ENCODE measurements at places on chromosomes 1 and 21. TPM values are rescaled to one million over a fixed set of nuclear protein-coding genes. Genes with fewer than 3 reads are reported as not detected.

DNA sequence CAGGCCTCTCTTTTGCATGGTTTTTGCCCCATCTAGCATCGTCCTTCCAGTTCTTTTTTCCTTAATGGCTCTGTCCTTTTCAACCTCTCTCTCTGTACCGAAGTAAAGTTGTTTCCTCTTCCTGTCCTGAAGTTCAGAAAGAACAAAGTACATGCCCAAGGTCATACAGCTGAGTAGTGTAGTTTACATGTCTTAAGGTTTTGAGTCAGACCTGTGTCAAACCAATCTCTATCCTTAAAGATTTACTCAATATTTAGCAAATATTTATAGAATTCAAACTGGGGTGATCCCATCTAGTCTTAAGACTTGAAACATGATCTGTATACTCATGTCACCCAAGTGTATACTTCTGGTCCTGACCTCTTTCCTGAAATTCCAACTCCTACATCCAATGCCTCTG lies 118.7 kb upstream of the SGIP1 start:
- H3K4me3 ChIP-seq = no peak overlapping the region
- H3K27me3 ChIP-seq = no peaks in the 10 kb centered on the region
- no peaks in the 10 kb centered on the region for H3K36me3 ChIP-seq
- no peak overlapping the region for H3K27ac ChIP-seq
- DNase-seq = no peak

DNA sequence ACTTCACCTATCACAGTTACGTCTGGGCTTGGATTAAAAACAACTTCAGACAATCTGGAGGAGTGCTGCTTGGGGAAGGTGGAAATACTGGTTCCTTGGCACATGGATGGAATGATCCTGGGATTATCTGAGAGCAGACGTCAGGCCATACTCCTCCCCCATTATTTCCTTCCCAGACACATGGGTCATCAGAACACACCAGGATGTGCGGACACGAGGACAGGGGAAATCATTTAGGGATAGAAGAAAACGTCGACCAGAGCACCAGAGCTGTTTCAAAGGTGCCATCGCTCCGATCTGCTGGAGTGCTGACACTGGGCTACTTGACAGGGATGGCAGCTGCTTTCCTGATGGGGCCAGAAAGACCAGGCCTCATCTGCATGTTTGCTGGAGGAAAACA lies 31.8 kb upstream of the ANGPTL7 start:
- H3K4me1 ChIP-seq = no peaks in the 10 kb centered on the region
- H3K4me3 ChIP-seq = no peak overlapping the region
- H3K27ac ChIP-seq = no peak overlapping the region
- no peak for DNase-seq

DNA sequence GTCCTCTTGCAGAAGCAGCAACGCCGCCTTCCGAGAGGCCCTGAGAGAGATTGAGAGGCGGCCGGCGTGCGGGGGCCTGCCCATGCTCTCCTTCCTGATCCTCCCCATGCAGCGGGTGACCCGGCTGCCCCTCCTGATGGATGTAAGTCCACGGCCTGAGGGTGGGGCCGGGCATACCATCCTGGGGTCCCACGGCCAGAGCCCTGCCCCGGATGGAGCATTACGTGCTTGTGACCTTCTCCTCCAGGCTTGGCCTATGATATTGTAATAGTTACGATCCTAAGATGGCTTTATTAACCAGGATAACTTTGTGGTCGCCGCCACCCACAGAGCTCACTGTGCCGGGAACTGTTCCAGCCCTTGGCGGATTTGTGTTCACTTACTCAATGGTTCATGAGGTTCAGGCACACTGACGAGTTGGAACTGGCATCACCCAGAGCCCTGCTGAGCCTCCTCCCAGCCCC lies 18.9 kb downstream of the ARHGEF16 start:
- no peak overlapping the region for H3K27ac ChIP-seq
- H3K27me3 ChIP-seq = no peaks in the 10 kb centered on the region
- H3K4me3 ChIP-seq = no peak overlapping the region
- DNase-seq = no peak
- H3K4me1 ChIP-seq = no peaks in the 10 kb centered on the region
- no peaks in the 10 kb centered on the region for H3K36me3 ChIP-seq

GRCh38 chr1:38929476-38929875 lies 12.2 kb downstream of the RHBDL2 start:
- H3K4me1 ChIP-seq = peaks cover 3% of the 10 kb centered on the region
- no peak for DNase-seq
- no peak overlapping the region for H3K4me3 ChIP-seq
- H3K36me3 ChIP-seq = no peaks in the 10 kb centered on the region
- H3K27me3 ChIP-seq = no peaks in the 10 kb centered on the region
- no peak overlapping the region for H3K27ac ChIP-seq

- no peak overlapping the region for H3K27ac ChIP-seq
- no peaks in the 10 kb centered on the region for H3K36me3 ChIP-seq
- DNase-seq = no peak
- peaks cover 41% of the 10 kb centered on the region for H3K4me1 ChIP-seq
- H3K27me3 ChIP-seq = peaks cover 15% of the 10 kb centered on the region
Observed at GRCh38 chr1:155126556-155127104, 1.0 kb upstream of the EFNA1 start.

DNA sequence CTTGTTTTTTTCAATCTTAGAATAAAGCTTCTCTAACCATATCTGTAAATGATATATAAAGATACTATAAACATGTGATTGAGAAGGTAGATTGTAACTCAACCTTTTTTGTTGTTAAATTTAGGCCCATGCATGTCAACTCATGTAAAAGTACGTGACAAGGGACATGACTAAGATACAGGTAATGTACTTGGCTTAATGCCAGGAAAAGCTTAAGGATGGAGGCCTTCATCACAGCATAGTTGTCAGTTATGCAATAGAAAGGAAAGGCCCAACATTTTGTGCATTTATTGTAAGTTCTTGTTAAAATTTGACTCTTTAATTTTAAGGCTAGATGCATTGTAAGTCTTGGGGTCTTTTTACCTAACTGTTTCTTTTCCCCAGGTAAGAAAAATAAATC lies 305.1 kb downstream of the LTN1 start:
- H3K27me3 ChIP-seq = no peaks in the 10 kb centered on the region
- H3K36me3 ChIP-seq = no peaks in the 10 kb centered on the region
- H3K4me3 ChIP-seq = no peak overlapping the region

DNA sequence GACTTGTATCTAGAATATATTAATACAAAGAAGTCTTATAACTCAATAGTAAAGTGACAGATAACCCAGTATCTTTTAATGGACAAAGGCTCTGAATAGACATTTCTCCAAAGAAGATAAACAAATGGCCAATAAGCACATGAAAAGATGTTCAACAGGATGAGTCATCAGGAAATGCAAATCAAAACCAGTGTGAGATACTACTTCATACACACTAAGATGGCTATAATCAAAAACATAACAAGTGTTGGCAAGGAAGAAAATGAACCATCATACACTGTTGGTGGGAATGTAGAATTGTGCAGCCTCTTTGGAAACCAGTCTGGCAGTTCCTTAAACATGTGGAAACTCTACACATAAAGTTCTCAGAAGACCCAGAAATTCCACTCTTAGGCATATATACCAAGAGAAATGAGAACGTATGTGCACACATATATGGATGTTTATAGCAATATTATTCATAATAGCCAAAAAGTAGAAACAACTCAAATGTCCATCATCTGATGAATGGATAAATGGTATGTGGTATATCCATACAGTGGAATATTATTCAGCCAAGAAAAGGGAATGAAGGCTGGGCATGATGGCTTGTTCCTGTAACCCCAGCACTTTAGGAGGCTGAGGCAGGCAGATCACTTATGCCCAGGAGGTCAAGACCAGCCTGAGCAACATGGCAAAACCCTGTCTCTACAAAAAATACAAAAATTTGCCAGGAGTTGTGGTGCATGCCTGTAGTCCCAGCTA lies 9.9 kb upstream of the MPL start:
- H3K36me3 ChIP-seq = no peaks in the 10 kb centered on the region
- no peak overlapping the region for H3K27ac ChIP-seq
- H3K4me1 ChIP-seq = no peaks in the 10 kb centered on the region
- no peak for DNase-seq

- H3K27ac ChIP-seq = no peak overlapping the region
- DNase-seq = no peak
- H3K4me3 ChIP-seq = no peak overlapping the region
- H3K4me1 ChIP-seq = no peaks in the 10 kb centered on the region
- H3K27me3 ChIP-seq = no peaks in the 10 kb centered on the region
Observed at GRCh38 chr1:230940848-230941247, 37.8 kb downstream of the TTC13 start.

- H3K27me3 ChIP-seq = peaks cover 65% of the 10 kb centered on the region
- no peak overlapping the region for H3K27ac ChIP-seq
Observed at GRCh38 chr21:44700101-44701022, 3.4 kb downstream of the KRTAP10-12 start.

GRCh38 chr21:44295163-44295573 lies 4.7 kb upstream of the PFKL start:
- H3K4me1 ChIP-seq = peaks cover 74% of the 10 kb centered on the region
- no peak for DNase-seq
- H3K27me3 ChIP-seq = no peaks in the 10 kb centered on the region
- no peak overlapping the region for H3K27ac ChIP-seq
- no peaks in the 10 kb centered on the region for H3K36me3 ChIP-seq

DNA sequence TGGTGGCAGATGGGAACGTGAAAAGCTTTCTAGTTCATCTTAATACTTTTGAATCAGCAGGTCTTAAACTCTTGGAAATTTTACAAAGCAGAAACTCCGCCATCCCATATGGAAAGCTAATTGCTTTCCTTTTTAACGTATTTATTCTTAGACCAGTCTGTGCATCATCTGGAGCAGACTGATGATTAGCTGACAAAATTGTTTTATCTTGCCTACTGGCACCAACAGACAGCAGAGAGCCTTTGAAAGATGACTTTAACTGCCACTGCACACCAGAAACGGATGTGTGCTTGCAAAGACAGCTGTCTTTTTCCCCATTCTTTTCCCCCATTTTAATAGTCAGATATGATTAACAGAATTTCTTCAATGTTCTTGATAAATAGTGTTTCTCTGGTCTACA lies 97.0 kb downstream of the PLD5 start:
- no peak for DNase-seq
- no peak overlapping the region for H3K4me3 ChIP-seq
- no peaks in the 10 kb centered on the region for H3K4me1 ChIP-seq
- H3K36me3 ChIP-seq = no peaks in the 10 kb centered on the region
- H3K27ac ChIP-seq = no peak overlapping the region

DNA sequence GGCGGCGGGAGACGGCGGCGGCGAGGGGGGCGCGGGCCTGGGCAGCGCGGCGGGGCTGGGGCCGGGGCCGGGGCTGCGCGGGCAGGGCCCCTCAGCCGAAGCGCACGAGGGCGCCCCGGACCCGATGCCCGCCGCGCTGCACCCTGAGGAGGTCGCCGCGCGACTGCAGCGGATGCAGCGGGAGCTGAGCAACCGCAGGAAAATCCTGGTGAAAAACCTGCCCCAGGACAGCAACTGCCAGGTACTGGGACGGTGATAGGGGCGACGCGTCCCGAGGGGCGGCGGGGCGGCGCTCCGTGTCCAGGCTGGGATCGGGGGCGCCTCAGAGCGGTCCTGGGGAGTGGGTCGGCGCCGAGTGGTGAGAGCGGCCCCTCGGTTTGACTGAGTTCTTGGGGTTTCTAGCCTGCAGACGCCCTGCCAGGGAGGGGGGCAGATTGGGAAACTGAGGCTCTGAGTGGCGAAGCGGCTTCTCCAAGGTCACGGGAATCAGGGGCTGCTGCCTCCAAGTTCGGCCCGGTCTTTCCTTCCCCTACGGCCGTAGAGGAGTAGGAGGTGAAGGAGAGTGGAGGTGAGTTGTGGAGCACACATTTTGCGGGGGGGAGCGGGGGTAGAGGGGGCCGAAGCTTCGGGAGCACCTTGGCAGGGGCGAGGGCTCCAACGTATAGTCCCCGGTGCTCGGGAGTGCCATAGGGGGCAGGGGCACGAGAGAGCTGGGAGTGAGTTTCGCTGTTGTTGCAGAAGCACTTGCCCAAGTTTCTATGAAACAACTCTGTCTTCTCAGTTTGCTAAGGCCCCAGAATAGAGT lies 508 bp downstream of the RAVER2 start:
- DNase-seq = peak; percentile 50
- H3K4me1 ChIP-seq = peaks cover 15% of the 10 kb centered on the region
- H3K27me3 ChIP-seq = no peaks in the 10 kb centered on the region
- H3K4me3 ChIP-seq = peak overlapping the region; percentile 58

DNA sequence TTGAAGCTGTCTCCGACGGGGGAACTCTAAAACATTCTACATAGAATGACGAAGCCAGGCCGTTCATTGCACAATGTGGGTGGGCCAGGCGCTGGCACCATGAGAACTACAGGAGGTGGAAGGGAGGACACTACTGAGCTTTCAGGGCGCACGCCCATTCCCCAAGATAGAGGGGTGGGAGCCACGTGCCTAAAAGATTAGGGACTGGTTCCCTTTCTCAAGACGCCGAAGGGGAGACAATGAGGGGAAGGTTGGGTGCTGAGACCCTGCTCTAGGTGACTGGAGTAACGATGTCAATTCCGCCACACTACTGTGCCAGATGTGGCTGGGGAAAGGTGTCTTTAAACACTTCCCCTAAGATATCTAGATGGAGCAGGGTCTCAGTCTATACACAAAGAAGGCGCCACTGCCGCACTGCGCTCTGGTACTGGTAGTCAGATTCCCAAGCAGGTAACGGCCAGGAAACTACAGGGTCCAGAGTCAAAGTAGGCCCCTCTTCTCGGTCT lies 782 bp downstream of the CSDE1 start:
- peak; percentile 50 for DNase-seq
- H3K27ac ChIP-seq = peak overlapping the region; percentile 99
- H3K36me3 ChIP-seq = no peaks in the 10 kb centered on the region
- H3K4me3 ChIP-seq = peak overlapping the region; percentile 84
- no peaks in the 10 kb centered on the region for H3K27me3 ChIP-seq

DNA sequence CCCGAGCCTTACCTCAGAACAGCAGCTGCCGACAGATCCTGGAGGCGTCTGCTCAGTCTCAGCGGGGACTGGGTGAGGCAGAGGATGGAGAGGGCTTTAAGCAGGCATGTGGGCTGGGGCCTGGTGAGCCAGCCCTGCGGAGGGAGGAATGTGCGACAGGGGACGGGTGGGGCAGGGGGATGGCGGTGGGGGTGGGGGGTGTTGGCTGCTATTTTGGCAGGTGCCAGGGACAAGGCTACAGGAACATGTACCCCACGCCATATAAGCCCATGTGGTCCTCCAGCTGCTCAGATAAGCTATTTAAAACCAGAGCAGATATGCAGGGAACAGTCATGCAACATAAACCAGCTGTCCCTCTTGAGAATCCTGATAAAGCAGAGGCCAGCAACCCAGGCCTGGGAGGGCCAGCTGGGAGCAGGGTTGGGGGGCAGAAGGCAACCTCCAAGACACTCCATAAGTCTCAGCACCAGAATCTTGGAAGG lies at the start of gene TNNT2:
TNNT2 (minus strand) TSS at position 70 of the 482 bp plus-strand sequence. CDS start 4,426 bp downstream, outside the sequence.
- H3K27ac ChIP-seq = no peak within 1 kb of the TSS
- H3K36me3 ChIP-seq = no peaks in the 10 kb centered on the region
- peaks cover 10% of the 10 kb centered on the region for H3K27me3 ChIP-seq
- no peaks in the 10 kb centered on the region for H3K4me1 ChIP-seq
- no peak within 1 kb of the TSS for H3K4me3 ChIP-seq

- H3K27ac ChIP-seq = no peak overlapping the region
- no peaks in the 10 kb centered on the region for H3K36me3 ChIP-seq
- no peaks in the 10 kb centered on the region for H3K4me1 ChIP-seq
- DNase-seq = no peak
- no peak overlapping the region for H3K4me3 ChIP-seq
Observed at GRCh38 chr1:216200941-216201340, 222.3 kb downstream of the USH2A start.

Gene TFF1
- total RNA-seq = not detected

Gene LCA5L
- 0.17 TPM for total RNA-seq

Gene KRTAP10-12
- not detected for total RNA-seq

Gene KRTAP11-1
- not detected for total RNA-seq

Gene EDN2
- total RNA-seq = not detected

Gene ETV3L
- not detected for total RNA-seq

Gene CCDC30
- total RNA-seq = 1.3 TPM

Gene KRTAP12-2
- not detected for total RNA-seq

Gene OR2T11
- not detected for total RNA-seq
